Hematopoietic multipotent progenitor cell (in vitro differentiated cells): ENCODE measurements at places on chromosomes 11 and 22.

DNA sequence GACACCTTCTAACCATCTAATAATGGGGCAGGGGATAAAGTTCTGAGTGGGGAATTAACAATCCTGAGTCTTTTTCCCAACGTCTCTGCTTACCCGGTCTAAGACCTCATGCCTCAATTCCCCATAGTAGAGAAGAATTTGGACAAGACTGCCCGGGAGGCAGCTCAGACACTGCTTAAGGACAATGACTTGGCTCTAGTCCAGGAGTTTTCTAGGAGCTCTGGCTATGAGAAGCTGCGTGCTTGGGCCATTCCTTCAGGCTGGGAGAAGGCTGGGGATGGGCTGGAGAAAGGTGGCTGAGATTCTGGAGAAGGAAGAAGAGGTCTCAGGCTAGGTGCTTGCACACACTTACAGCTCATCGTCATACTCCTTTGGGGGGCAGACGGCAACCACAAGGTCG, 19.8 kb upstream of the ABCC8 start:
- no peak for DNase-seq

DNA sequence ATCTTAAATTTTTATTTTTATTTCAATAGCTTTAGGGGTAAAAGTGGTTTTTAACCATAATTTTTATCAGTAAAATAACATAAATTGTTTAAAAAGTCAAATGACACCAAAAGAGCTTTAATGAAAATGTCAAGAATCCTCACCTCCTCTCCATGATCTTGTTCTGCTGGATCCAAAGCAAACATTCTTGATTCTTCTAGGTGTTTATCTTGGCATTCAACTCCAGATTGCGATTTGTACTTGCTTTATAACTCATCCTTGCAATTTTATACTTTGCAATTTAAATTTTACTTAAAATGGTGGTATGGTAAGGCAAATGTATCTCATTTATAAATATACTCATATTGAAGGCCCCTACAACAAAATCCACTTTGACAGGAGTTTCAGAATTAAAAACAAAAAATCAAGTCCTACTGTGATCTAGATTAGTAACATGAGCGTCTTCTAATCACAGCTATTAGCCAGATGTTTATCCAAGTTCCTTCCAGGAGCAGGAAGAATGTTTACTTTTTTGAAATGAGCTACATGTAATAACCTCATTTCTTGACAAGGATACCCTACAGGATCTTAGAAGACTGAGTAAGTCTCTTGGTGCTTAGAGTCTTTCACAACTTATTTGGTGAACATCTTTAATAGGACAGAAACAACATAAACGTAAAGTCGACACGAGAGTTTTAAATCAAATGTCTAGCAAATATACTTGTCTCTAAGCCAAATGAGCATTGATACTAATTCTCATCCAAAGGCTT, 72.4 kb upstream of the CARD18 start:
- no peak for DNase-seq

- no peak for DNase-seq
Observed at GRCh38 chr22:42685941-42686653, 34.6 kb downstream of the A4GALT start.

DNA sequence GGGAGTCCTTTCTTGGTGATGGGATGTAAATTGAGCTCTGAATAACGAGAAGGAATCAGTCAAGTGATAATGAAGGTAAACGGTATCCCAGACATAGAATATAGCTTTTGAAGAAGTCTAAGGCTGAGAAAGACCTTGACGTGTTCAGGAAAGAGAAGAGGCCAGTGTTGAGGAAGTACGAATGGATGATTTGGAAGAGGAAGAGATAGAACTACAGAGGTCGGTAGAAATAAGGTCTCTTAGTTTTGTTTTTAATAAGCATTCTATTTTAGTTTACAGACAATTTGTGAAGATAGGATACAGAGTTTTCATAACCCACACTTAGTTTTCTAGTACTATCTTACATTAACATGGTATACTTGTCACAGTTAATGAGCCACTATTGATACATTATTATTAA, 1598.1 kb downstream of the FAM181B start:
- no peak for DNase-seq

DNA sequence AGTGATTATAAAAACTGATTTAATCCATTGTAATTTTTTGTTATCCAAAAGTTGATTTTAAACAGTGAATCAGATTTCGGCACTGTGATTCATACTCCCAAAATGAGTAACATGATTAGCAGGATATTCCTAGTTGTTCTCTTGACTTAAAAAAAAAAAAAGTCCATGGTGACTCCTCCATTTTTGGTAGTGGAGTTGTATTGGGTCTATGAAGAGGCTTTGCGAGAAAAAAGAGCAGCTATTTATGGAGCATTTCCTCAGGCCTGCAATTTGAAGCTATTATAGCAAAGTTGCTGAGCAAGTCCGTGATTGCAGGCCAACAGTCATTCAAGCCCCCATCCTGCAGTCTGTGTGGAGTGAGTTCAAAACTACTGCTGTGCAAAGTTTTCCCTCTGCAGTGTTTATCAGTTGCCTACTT, 28.8 kb downstream of the YAP1 start:
- no peak for DNase-seq

DNA sequence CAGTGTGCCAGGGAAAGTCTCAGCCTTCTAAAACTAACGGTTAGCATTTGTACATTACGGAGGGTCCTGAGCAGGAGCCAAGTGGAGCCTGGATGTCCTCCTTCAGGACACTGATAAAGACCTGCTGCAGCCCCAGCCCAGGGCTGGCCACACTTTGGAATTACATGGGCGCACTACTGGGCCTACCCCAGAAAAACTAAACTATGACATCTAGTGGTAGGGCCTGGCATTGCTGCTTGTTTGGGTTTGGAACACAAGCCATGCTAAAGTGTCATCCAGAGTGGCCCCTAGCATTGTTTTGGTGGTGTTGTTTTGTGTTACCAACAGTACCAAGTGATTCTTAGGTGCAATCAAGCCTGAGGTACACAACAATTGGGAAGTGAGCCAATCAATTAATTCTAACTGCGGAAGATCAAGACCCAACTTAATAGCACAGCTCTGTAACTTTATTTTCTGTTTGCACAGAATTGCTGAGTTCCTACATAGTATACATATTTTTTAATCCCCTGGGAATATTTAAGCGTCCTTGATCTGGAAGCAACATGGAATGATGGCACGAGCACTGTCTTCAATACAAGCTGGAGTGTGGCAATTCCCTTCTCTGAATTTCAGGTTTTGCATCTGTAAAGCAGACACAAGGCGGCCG, 340.7 kb downstream of the LARGE1 start:
- DNase-seq, result no peak

- no peak for DNase-seq
Observed at GRCh38 chr11:625636-626268, 997 bp upstream of the CDHR5 start.

GRCh38 chr22:37010976-37011375, 8.3 kb downstream of the TST start:
- DNase-seq, result no peak

GRCh38 chr11:27786331-27786730, 86.1 kb upstream of the BDNF start:
- DNase-seq, result no peak

GRCh38 chr22:31230155-31230870, 18.2 kb downstream of the LIMK2 start:
- peak; percentile 42 for DNase-seq

- DNase-seq, result no peak
Observed at GRCh38 chr11:111585371-111585770, 16.9 kb upstream of the SIK2 start.

GRCh38 chr11:63858628-63859550, 20.0 kb downstream of the MARK2 start:
- DNase-seq, result no peak

DNA sequence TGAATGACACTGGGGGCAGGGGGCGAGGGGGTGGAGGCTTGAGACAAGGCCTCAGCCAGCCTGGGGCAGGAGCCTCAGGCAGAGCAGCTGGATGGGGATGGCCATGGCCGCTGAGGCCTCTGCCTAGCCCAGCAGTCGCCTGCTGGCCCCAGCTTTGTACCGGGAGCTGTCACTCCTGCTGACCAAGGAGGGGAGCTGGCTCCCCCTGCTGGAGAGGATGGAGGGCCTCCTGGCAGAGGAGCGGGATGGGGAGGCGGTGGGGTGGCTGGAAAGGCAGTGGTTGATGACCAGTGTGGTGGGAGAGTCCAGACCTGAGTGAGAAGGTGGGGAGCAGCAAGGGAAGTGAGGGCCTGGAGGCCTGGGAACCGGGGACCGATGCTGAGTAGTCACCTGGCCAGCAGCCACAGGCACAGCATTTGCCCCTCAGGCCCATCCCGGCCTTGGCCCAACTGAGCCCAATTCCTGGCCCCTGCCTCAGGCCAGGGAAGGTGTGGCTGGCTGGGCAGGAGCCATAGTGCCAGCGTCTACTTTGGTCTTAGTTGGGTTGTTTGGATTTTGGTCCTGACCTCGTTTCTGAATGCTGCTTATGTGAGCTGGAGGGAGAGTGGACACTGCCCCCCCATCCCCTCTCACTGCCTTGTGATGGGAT, 6.0 kb upstream of the SUSD2 start:
- no peak for DNase-seq

GRCh38 chr11:37788141-37788877, 1190.3 kb upstream of the RAG2 start:
- DNase-seq, result no peak

- DNase-seq, result peak; percentile 17
Observed at GRCh38 chr22:19429950-19430889, 1.3 kb downstream of the HIRA start.

GRCh38 chr22:49966774-49967705, 6.5 kb downstream of the PIM3 start:
- DNase-seq, result no peak

- DNase-seq, result no peak
Observed at GRCh38 chr11:44376423-44376822, 66.5 kb upstream of the ALX4 start.

GRCh38 chr11:63845303-63845702, 6.4 kb downstream of the MARK2 start:
- no peak for DNase-seq

GRCh38 chr11:117824571-117825537, at the start of gene FXYD2:
Gene FXYD2 (minus strand): TSS chr11:117824744. CDS start chr11:117824678, 66 bp downstream.
- no peak for DNase-seq

GRCh38 chr22:28507896-28508295, 171.7 kb downstream of the TTC28 start:
- no peak for DNase-seq

- DNase-seq, result no peak
Observed at GRCh38 chr22:25193548-25193947, 6.1 kb upstream of the CRYBB3 start.

DNA sequence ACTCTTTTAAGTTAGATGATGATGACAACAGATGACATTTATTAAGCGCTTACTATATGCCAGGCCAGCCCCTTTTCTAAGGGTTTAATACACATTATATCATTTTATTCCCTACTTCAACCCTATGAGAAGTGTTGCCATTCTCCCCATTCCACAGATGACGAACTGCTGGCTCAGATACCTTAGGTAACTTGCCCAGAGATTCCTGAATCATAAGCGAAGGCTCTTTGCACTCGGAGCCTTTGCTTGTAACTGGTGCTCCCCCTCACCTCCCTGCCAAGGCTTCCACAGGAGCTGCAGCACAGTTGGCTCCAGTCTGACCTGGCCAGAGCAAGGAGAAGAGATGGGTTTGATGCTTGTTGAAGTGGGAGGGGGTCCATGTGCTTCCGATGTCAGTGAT, 43.0 kb downstream of the DBX1 start:
- no peak for DNase-seq

GRCh38 chr11:120034176-120034875, 103.6 kb downstream of the TRIM29 start:
- DNase-seq, result no peak

DNA sequence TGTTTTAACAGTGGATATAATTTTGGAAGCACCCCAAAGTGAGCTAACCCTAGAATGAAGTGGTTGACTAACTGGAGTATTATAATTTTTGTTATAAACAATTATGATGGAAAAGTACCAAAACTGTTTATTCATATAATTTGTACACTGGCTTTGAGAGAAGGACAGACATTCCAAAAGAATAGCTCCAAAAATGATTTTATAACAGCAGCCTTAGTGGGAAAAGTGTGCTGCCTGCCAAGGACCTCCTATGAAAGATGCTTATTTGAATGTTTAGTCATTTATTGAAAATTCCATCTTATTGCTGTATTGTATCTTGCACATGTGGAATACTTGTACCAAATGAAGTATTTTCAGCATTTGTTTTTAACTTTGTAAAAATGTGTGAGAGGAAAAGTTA, 169.8 kb downstream of the GUCY1A2 start:
- no peak for DNase-seq

GRCh38 chr11:59728154-59728553, 14.5 kb upstream of the OR10V1 start:
- DNase-seq, result no peak

DNA sequence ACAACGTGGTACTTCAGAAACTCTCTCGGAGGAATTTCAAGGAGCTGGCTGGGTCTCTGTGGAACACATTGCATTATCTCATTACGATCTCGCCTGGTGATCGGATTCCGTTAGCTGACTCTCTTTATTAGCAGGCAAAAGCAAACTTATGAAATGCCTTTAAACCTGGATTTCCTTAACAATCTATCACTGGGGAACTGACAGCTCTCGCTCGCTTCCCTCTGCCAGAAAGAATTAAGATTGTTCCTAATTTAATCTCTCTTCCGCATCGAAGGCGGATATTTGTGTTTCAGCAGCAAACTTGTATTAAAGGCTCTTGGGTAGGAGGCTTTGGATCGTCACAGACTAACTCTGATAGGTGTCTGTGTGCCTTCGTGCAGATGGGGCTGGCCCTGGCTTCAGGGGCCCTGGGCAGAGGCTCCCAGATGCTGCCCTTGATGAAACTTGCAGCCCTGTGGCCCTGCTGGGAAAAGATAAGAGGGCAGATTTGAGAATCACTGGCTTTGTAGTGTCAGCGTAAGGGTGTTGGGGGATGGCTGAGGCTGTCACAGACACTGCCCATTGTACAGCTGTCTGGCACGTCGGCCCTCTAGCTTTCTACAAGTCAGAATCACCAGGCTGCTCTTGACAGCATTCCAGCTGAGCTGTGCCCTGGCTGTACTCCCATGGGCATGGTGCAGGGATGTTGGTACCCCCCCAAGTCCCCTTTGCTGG, 162.2 kb upstream of the NECTIN1 start:
- DNase-seq, result no peak
